ENCODE measurements at places on chromosomes 4 and X. TPM values are rescaled to one million over a fixed set of nuclear protein-coding genes. Genes with fewer than 3 reads are reported as not detected.

Gene PPBP
- total RNA-seq, result not detected

Gene CSAG3
- not detected for total RNA-seq

Gene AKAP14
- not detected for total RNA-seq

Gene NDNF
- not detected for total RNA-seq

Gene ARHGAP36
- not detected for total RNA-seq

Gene CSAG2
- not detected for total RNA-seq

Gene GATB
- total RNA-seq, result 11.0 TPM

Gene CLCN4
- 6.0 TPM for total RNA-seq

Gene PCDH18
- 33.4 TPM for total RNA-seq

Gene LNX1
- 5.1 TPM for total RNA-seq

Gene MPC1L
- total RNA-seq, result not detected

Gene ART3
- not detected for total RNA-seq

Gene SYTL4
- total RNA-seq, result 1.7 TPM

Gene FGF2
- total RNA-seq, result 17.8 TPM

Gene GPR82
- not detected for total RNA-seq

Gene DIPK2B
- not detected for total RNA-seq

Gene UGT2B17
- not detected for total RNA-seq

Gene GAGE2A
- not detected for total RNA-seq

Gene CENPVL1
- total RNA-seq, result not detected

Gene FAM184B
- not detected for total RNA-seq

Gene DRD5
- not detected for total RNA-seq

Gene P2RY10
- not detected for total RNA-seq

Gene MAGEC2
- total RNA-seq, result not detected

Gene STATH
- not detected for total RNA-seq

Gene IL13RA2
- total RNA-seq, result 2.3 TPM

Gene MAGEA2B
- not detected for total RNA-seq

Measured in smooth muscle cell of the coronary artery (primary cell).